ENCODE measurements at places on chromosomes 16 and 17.
A peak's percentile ranks its signal among the peaks of the same experiment; 100 is the strongest.

- DNase-seq = no peak
These were observed 17.3 kb downstream of the CARD14 start for GRCh38 chr17:80187090-80187489.

- no peak for DNase-seq
These were observed 6.1 kb downstream of the DOK4 start for GRCh38 chr16:57479976-57480753.

DNA sequence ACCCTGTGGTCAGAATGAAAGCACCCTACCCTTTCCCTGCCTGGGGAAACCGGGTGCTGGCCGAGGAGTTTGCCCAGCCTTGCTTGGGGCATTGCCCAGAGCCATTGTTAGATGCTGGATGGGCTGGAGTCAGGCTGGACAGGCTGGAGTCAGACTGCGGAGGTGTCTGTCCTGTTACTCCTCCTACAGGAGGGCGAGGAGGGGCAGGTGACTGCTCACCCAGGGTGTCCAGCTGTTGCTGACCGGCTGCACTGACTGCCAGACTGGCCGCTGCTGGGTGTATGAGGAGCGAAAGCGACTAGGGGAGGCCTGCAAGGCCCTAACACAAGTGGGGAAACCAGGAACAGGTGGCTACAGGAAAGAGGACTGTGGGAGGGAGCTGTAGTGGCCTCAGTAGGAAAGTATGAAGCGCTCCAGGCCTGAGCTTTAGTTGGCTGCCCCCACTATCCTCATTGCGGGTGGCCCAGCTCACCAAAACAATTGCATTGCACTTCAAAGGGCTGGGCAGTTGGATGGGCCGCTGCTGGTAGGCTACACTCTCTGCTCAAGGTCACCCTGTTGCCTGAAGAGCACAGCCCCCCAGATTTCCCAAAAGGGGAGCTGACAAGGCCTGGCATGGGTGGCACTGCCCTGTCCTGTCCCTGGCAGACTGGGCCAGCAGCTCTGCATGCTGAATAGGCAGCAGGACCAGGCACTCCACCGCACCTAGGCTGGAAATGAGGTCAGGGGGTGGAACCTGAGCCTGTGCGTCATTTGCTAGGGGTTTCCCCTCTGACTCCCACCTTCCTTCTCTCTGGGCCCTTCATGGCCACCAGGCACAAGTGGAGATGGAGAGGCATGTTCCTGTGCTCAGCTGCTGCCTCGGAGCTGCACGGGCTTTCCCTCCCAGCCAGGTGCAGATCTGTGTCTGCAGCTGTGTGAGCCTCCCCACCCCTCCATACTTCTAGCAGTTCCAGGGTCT lies 18.4 kb downstream of the LDHD start:
- DNase-seq = no peak

DNA sequence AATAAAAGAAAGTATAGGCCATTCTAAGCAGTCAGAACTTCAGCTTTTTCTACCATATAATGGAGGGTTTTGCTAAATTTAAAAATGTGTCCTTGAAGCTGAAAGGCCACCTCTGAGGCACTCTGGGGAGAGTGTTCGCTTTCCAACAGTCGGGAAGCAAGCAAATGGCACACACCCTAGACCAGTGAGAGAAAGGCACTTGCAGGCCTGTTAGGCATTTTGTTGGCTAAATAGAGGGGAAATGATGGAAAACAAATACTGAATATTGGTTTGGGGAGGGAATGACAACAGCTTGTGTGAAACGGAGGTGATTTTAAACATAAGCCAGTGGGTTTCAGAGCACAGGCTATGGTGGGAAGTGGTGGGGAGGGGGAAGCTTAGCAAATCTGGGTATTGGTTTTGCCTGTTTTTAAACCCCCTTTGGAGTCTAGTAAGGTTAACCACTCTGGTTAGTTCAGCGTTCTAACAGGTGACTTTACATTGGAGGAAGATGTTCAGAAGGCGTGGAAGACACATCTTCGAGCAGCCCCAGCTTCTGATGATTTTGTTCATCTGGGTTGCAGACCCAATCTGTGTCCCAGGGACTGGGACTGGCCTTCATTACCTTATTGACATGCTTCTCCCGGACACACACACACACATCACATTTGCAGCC lies 90.5 kb downstream of the PRKCA start:
- no peak for DNase-seq

GRCh38 chr17:53168413-53168812 lies 654.3 kb upstream of the KIF2B start:
- DNase-seq = no peak

- no peak for DNase-seq
These were observed 82.9 kb upstream of the DYNLRB2 start for GRCh38 chr16:80457871-80458270.

DNA sequence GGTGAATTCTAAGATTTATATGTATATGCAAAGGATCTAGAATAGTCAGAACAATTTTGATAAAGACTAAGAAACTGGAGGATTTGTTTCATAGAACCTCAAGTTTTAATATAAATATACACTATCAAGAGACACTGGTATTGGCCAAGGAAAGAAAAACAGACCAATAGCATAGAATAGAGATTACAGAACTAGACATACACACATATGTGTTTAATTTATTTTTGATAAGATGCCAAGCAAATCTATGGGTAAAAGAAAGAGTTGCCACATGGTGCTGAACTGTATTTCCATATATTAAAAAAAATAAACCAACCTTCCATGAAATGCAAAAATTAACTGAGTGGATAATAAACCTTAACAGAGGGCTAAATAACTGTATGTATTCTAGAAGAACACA lies 27.9 kb upstream of the LRRC37A3 start:
- DNase-seq = no peak

GRCh38 chr17:70102531-70102930 lies 27.5 kb downstream of the KCNJ16 start:
- DNase-seq = no peak

DNA sequence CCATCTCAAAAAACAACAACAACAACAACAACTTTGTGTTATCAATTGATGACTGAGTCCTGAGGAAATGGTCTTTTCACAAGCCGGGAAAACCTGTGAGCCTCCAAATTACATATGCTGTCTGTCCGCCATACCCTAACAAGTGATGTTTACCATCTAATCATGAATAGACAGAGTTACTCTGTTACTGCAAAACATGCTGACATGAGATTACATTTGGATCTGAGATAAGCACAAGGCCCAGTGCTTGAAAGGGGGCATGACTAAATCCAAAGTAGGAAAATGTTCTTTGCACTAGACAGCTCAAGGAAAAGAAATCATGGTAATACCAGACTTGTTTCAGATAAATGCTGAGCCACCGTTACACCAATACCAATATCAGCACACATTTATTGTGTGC lies 8.6 kb upstream of the ATXN1L start:
- no peak for DNase-seq

GRCh38 chr16:35134471-35134870 lies 1675.1 kb downstream of the TP53TG3F start:
- DNase-seq = no peak

DNA sequence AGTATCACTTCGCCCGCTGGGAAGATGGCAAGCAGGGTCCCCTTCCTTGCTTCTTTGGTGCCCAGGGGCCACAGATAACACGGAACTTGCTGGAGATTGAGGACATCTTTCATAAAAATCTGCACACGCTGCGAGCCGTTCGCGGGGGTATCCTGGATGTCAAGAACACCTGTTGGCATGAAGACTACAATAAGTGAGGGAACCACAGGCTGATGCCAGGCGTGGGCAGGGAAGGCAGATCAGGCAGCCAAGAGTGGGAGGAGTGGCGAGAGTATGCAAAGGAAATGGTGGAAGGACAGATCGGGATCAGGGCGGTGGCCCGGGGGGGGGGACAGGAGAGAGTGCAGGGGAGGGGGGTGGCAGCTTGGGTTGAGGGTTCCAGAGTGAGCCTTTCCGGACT lies 22.2 kb downstream of the DNAH2 start:
- no peak for DNase-seq

- no peak for DNase-seq
These were observed 255.6 kb upstream of the SDK2 start for GRCh38 chr17:73899839-73900238.

GRCh38 chr17:46163316-46163715 lies 29.9 kb downstream of the KANSL1 start:
- DNase-seq = no peak

DNA sequence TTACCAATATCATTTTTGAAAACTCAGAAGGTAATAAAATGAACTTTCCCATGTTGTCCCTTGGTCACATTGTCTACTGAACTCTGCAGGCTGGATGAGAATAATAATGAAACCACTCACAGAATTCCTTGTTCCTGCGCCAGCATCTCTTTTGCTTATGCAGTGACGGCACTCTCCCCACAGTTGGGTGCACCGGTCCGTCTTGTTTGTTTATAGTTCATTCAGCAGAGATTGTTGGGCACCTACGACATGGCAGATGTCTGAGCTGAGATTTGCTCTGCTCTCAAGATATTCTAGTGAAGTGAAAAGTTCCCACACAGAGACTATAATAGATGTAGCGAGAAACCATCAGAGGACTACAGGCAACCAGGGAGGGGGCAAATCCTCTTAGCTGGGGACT lies 375.7 kb upstream of the CDH11 start:
- DNase-seq = no peak

DNA sequence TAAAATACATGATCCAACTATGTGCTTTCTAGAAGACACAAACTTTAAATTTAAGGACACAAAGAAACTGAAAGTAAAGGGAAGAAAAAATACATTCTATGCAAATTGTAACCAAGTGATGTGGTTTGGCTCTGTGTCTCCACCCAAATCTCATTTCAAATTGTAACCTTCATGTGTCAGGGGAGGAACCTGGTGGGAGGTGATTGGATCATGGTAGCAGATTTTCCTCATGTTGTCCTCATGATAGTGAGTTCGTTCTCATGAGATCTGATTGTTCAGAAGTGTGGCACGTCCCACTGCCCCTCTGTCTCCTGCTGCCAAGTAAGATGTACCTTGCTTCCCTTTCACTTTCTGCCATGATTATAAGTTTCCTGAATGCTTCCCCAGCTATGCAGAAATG lies 15.0 kb downstream of the OR1A1 start:
- no peak for DNase-seq

GRCh38 chr16:23408242-23408822 lies 44.7 kb downstream of the COG7 start:
- no peak for DNase-seq

DNA sequence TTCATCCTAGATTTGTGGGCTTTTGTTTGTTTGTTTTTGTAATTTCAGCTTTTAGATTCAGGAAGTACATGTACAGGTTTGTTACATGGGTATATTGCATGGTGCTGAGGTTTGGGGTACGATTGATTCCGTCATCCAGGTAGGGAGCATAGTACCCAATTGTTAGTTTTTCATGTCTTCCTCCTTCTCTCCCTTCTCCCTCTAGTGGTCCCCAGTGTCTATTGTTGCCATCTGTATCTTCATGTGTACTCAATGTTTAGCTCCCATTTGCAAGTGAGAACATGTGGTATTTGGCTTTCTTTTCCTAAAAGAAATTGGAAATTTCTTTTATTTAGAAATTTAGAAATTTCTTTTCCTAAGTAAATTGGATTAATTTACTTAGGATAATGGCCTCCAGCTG lies 37.1 kb upstream of the BCAS3 start:
- DNase-seq = no peak

DNA sequence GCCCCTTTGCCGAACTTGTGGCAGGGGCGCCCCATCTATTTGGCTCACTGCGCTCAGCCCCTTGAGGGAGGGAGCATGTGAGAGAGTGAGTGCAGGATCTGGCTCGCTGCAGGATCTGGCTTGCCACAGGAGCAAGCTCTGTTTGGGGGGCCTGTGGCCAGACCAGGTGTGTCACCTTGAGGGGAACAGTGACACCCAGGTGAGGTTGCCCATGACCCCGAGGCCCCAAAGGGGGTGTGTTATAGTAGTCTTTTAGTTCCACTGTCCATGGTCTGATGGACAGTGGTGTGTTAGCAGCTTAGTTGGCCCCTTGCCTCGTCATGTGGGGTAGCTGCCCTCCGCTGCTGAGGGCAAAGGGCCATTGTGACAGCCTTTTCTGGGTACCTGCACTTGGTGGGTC lies 41.6 kb downstream of the CCDC42 start:
- DNase-seq = no peak

GRCh38 chr16:70635336-70636016 lies 10.9 kb upstream of the IL34 start:
- DNase-seq = no peak

DNA sequence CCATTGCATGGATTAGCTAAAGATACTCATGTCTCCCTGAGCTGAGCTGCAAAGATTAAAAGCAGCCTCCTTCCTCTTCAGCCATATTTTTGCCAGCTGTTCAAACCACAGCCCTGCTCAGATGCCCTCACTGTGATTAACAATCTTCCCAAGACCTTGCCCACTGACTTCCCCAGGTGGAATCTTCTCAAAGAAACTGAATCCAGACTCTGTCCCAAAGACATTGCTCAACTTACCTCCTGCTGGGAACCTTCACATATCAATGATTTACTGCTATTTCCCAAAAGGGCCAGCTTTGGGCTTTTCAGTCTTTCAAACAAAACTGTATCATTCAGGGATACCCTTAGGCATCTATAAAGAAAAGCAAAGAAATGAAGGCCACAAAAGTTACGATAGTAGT lies 9.2 kb downstream of the C17orf67 start:
- DNase-seq = no peak

- no peak for DNase-seq
These were observed 25.3 kb downstream of the CACNG1 start for GRCh38 chr17:67069603-67070136.

DNA sequence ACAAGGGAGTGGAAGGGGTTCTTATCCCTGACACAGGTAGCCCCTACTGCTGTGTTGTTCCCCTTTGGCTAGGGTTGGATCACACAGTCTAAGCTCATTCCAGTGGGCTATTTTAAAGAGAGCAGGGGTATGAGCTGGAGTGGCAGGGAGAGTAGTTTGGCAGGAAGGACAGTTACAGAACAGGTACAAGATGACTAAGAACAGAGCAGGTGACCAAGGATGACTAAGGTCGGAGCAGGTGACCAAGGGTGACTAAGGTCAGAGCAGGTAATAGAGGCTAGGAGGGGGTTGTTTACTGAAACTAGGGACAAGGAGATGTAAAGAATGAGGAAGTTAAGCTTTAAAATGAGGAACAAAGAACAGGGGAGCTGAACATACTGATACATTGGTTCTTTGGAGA lies 58.8 kb downstream of the UTP18 start:
- DNase-seq = no peak

- peak; percentile 54 for DNase-seq
These were observed 489 bp upstream of the NFATC3 start for GRCh38 chr16:68084504-68085258.

Measured in esophagus squamous epithelium (tissue), 5 donors.